ENCODE measurements at places on chromosomes 6 and 20.

- DNase-seq, result no peak
Measured at GRCh38 chr6:113306552-113307145, 550.5 kb upstream of the MARCKS start.

DNA sequence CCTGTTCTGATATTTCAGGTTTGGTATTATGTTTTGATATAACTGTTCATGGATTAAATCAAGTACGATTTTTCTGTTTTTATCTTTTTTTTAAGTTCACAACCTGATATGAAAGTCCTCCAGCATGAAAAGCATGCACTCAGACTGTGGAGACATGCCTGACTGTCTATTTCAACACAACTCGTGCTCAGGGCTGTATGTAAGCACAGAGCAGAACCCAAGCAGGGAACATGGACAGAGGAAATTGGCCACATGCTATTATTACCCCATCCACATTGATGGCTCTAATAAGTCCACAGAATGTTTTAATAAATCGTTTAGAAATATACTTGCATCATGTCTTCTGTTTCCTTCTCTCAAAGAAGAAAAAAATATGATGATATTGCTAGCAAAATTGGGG, 730.4 kb downstream of the C6orf118 start:
- no peak for DNase-seq

DNA sequence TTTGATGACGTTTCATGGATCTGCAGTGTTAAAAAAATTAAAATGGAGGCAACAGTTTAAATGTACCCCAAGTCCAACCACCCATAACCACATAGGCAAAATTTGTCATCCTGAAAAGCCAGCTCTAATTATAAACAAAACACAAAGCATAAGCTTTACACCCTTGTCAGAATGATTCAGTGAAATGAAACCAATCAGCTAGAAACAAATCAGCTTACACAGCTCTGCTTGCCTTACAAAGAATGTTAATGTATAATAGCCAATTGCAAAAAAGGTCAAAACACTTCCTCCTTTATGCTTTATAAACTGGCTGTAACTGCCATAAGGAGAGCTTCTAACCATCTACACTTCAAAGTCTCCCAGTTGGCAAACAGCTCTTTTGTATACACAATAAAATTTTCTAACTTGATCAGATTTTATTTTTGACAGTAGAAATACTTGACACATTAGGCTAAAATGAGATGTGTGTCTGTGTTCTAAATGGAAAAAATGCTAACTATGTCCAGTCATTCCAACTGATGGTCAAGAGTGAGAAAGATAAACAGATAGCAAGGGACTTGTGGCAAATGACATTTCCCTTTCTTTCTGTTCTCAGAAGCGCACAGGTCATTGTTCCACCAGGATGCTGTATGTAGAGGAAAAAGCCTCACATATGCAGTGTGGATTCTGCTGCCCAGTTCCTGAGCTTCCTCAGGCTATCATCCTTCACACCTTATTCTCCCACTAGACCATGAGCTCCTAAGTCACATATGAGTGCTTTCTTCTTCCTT, 344.3 kb upstream of the ID4 start:
- DNase-seq, result no peak

DNA sequence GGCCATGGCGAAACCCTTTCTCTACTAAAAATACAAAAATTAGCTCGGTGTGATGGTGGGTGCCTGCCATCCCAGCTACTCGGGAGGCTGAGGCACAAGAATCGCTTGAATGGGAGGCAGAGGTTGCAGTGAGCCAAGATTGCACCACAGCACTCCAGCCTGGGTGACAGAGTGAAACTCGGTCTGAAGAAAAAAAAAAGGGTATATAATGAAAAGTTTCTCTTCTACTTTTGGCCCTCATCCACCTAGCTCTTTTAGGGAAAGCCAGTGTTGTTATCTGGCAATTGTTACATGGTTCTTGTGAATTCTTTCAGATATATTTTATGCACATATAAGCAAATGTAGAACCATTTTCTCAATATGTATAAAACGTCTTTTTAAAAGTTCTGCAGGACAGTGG, 19.0 kb downstream of the KIF3B start:
- DNase-seq, result no peak

DNA sequence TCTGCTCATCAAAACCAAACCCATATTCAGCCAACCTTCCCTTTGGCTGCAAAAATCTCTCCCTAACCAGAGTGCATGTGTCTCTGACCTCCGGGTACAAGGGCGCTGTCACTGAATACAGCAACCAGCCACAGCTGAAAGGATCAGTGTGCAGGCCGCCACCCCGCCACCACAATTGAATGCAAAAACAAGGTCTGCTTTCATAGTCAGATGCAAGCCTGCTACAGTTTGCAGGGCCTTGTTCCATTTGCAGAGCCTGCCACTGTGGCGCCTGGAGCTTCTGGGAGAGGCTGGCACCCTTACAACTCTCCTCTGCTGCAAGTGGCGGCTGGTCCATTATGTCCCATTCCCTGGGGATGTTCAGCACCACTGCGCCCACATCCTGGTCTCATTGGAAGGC, 23.5 kb downstream of the MDGA1 start:
- DNase-seq, result no peak

DNA sequence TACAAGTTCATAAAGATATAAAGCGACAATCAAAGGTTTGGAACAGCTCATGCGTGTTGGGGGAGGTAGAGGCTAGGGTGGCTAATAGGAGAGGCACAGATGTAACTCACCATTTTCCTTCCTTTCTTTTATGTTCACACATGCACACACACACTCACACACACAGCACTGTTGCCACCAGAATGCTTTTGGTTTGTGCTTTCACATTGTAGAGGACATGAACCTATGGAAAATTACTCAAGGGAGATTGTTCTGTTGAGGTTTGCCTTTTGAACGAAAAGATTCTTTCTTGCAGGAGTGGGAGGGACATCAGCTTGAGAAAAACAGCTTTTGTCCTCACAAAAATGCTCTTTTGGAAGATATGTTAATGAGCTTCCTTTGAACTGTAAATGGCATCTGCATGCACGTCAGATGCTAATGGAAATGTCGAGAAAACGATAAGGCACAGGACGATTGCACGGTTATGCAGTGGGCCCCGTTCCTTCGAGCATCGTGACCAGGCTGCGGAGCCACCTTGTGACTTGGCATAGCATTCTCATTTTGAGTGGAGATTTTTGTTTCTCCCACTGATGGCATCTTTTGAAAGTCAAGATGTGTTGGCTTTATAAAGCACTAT, 724.1 kb downstream of the KIF16B start:
- no peak for DNase-seq

Data from mesothelial cell of epicardium (in vitro differentiated cells).